ENCODE measurements at places on chromosomes 1 and 21.
A peak's percentile ranks its signal among the peaks of the same experiment; 100 is the strongest.

GRCh38 chr1:197180252-197180878 lies 33.9 kb upstream of the ASPM start:
- DNase-seq: peak; percentile 45

DNA sequence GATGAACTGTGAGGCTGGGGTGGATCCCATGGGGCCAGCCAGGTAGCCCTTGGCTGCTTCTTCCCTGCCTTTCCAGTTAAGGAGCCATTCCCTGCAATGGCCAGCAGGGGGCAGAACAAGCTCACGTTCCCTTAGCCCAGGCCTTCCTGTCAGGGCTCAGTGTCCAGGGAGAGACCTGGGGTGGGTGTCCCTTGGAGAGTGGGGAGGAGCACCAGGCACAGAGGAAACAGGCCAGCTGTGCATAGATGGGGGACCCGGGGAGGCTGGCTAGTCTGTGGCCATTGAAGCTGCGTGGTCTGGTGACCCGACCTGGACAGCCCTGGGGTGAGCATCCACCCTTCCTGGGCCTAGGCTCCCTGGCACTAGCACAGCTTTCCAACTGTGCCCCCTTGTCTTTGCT lies 13.2 kb upstream of the EPS8L3 start:
- DNase-seq: peak; percentile 68

DNA sequence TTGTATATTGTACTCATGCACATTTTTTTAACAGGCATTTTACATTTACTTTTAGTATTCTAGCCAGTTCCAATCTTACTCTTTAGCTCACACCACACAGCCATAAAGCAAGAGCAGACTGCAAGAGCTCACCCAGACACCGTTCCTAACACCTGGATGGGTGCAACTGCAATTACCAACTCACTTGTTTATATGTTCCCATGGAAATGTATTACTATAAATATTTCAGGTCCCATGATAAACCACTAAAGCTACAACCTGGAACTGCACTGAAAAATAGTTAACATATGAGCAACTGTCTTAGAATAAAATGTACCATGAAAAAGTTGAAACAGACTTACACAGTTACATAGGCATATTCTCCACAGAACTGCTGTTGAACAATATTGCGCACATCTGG lies 30.8 kb downstream of the USP48 start:
- DNase-seq: peak; percentile 11

- DNase-seq: no peak
These were observed 61.4 kb upstream of the CD53 start for GRCh38 chr1:110811529-110811928.

DNA sequence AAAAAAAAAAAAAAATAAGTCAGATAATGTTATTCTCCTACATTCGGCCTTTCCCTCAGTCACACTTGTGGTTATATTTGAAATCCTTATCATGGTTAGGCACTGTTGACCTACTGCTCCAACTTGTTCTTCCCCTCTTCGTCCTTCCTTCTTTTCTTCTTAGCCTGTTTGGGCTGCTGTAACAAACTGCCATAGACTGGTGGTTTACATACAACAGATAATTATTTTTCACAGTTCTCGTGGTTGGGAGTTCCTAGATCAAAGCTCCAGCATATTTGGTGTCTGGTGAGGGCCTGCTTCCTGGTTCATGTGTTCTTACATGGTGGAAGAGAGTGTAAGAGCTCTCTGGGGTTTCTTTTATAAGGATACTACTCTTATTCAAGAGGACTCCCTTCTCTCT lies 73.4 kb downstream of the RABGAP1L start:
- no peak for DNase-seq

DNA sequence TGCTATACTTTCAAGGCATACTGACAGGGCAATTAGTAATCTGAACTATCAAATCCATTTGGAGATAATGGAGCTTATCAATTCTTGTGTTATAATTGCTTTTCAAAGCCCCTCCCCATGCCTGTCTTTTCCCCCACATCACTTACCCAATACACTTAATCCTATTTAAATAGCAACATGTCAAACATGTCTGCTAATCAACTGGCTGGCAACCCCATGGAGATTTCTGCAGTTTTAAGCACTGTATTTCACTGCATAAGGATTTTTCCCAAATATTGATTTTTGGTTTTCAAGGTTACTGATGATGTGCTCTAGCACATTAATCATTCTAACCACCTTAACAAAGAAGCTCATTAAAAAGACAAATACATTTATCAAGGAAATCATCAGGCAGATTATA lies 800.3 kb downstream of the PLA2G4A start:
- DNase-seq: no peak

DNA sequence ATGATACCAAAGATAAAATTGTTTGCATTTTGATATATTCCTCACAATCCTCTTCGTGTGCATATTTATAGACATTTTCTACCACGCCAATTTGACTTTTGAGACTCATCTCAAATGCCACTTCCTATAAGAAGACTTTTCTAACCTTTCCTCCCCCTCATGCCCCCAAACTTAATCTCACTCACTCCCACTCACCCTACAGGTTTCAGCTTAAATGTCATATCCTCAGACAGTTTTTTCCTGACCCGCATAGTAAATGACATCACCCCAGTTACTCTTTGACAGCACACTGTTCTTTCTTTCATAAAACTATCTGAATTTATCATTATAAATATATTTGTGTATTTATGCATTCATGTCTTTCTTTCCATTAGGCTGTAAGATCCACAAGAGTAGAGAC lies 29.6 kb upstream of the RGS8 start:
- DNase-seq: no peak

- no peak for DNase-seq
These were observed 30.7 kb upstream of the CFHR4 start for GRCh38 chr1:196857188-196857587.

DNA sequence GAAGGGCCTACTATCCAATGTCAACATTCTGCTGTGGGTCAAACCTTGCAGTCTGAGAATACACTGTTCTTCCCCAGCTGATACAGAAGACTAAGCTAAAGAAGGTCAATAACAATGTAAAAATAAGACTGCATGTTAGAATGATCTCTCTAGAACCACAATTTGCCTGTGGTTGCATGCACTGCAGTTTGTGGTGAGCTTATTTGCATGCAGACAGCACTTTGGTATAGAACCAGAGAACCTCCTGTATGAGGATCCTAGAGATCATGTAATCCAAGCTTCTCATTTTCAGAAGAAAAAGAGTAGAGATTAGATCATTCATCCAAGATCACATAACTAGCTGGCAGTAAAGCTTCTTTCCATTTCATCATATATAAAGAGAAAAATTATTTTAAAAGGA lies 15.8 kb downstream of the SYNJ1 start:
- DNase-seq: no peak

GRCh38 chr1:229031061-229031460 lies 239.8 kb upstream of the RAB4A start:
- DNase-seq: no peak

GRCh38 chr1:10776190-10776905 lies 20.1 kb downstream of the CASZ1 start:
- DNase-seq: no peak

DNA sequence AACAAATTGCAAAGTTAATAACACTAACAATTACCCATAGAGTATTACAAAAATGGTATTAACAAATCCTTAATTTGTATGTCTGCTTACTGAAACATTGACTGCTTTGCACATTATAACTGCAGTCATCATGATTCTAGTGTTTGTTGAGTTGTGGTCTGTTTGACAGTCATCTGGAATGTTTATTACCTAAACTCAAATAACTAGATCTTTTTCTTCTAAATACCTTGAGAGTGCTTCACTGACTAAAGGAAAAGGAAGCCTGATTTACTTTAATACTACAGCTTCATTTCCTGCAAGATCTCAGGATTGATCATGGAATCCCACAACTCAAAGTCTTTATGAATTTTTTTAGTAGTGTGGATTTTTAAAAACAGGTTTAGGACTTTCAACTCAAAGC lies 70.0 kb downstream of the HMCN1 start:
- peak; percentile 31 for DNase-seq
